ENCODE measurements at places on chromosomes 5 and 9.

GRCh38 chr9:129995409-129996160, 47.4 kb downstream of the FNBP1 start:
- no peak for DNase-seq

GRCh38 chr5:165630261-165630778, 2124.9 kb downstream of the MAT2B start:
- DNase-seq = no peak

DNA sequence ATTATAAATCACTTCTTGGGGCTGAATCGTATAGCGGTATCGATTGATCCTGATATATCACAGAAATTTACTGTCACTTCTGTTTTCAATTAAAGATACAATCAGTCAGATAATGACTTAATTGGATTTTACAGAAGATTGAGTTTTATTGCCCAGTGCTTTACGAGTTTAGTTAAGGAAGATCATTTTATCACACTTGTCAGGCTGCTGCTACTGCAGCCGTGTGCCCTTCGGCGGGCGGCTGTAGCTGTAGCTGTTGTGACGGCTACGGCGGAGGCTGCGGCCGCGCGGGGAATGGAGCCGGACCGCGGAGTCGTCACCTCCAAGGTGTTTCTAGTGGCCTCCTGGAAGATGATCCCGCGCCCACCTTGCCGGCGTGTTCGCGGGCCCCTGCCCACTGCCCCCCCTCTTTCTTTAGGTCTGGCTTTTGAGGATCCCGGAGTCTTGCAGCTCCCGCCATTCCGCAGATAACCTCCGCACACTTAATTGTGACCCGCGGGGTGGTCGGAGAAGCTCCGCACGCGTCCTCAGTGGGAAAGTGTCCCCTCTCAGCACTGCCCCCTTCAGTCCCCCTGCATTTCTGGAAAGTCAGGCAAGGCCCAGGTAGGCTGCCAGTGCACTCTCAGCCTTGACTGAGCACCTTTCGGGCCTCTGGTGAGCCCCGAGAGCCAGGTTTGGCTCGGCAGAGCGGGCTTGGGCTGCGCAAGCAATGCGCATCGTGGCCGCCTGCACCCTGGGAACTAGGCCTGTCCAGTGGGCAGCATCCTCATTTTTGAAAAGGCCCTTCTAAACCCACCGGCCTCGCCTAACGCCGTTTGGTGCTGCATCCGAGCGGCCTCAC, 6.9 kb upstream of the DMRT3 start:
- no peak for DNase-seq

DNA sequence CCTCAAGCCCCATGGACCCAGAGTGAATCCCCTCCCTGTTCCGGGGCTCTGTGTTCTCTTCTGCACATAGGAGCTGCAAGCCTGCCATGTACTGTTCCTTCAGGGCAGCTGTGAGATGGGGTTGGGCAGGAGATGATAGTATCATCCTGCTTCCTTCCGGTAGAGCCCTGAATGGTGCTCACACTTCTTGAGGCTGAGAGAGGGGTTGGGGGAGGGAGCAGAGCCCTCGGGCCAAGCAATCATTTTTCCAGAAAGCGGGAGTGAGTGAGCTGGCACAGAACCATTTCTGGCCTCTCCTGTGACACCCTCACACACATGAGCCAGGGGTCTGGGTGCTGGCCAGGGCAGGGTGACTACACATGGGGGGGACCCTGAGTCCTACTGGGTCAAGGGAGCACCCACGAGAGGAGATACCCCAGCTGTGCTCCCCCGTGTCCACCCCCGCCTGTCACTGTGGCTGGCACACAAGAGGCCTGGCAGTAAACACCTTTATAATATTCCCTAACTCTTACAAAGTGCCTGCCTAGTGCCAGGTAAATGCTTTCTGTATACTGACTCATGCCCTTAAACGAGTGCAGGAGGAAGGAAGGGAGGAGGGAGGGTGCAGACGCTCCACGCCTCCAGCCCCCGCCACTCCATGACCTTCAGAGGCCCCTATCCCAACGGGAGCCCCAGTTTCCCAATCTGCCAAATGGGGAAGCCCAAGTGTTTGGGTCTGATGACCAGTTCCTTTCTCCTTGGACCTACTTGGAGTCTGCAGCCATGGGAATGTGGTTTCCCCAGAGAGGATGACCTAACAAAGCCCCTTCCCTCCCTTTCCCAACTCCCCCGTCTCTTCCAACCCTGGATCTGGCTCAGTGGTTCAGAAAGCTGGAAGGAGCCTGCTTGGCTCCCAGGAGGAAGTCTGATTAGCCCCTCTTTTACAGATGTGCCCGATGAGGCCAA, 15.5 kb downstream of the AKNA start:
- no peak for DNase-seq

DNA sequence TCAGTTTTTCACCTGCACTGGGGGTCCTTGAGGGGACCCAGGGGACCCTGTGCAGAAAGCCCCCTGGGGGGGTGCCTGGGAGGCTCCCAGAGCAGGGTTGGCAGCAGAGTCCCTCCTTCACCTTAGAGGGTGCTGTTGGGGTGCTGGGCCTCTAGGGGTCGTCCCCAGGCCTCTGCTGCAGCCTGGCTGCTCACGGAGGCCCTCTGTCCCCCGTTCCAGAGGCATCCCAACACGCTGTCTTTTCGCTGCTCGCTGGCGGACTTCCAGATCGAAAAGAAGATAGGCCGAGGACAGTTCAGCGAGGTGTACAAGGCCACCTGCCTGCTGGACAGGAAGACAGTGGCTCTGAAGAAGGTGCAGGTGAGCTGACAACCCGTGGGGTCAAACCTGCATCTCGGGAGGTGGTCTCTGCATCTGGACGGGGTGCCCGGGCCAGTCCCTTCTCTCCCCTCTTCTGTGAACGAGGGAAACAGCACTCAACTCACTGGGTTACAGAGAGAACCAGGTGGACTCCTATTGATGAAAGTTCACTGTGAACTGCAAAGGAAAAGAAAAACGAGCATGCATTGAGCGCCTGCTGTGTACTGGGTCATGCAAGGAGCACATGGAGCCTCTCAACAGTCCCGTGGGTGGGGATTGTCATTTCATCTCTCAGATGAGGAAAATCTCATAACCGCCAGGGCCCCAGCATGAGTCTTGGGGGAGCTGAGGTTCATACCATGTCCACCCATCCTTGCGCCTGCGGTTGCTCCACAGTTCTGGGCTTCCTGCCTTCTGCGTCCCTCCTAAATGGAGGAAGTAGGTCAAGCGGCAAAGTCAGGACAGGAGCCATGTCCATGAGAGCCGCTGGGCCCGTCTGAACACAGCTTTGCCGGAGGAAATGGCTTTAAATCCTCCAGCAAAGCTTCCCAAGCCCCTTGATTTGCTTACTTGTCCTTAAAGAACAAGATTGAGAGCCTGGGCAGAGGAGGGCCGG, 54.8 kb downstream of the NEK6 start:
- DNase-seq = no peak

DNA sequence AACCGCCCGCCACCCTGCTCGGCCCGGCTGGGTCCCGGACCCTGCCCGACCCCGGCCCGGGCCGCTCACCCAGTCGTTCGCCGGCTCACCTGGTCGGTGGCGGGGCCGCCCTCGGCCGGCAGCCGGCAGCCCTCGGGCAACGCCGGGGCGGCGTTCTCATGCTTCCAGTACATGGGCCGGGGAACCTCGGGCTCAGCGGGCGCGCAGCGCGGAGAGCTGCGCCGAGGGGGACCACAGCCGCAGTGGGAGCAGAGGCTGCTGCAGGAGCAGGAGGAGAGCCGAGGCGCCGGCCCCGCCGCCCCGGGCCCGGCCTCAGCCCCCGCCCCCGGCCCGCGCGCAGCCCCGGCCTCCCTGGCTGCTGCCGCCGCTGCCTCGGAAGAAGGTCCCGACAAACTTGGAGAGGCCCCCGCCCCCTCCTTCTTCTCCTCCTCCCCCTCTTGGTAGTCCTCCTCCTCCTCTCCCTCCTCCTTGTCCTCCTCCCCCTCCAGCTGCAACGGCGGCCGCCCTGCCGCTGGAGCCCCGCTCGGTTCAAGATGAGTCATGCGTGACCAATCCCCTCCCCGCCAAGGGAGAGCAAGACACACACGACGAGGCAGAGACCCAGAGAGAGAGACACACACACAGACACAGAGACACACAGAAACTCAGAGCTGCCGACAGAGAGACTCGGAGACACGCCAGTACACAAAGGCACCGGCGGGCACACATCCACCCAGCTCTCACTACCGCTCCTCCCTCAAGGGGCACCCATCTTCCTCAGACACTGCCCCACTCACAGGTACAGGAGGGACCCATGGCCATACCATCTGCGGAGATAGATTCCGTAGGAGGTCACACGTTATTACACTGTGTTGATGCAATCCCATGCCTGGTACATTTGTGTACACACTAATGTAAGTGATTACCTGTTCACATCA, at the start of gene LHX6:
TSS of gene LHX6 (minus strand) at position 390 of the 917 bp plus-strand sequence. CDS start at position 173, 217 bp downstream.
- peak; percentile 12 for DNase-seq

- DNase-seq = no peak
These were observed 174.5 kb downstream of the DOCK8 start for GRCh38 chr9:389159-389558.

DNA sequence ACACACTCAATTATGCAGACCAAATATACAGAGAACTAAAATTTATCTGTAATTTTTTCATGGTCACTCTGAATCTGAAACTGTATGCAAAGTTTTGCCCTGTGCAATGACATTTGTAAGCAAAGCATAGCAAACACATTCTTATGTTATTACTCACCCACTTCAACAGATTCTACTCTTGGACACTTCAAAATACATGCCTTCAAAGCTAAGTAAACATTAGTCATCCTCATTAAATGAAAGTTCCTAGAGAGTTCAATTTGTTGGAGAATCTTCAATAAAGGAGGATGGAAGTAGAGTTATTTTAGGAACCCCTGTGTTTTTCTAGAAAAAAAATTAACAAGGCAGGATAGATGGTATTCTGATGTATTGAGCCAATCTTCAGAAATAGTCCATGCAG, 639.7 kb upstream of the C9orf72 start:
- no peak for DNase-seq

DNA sequence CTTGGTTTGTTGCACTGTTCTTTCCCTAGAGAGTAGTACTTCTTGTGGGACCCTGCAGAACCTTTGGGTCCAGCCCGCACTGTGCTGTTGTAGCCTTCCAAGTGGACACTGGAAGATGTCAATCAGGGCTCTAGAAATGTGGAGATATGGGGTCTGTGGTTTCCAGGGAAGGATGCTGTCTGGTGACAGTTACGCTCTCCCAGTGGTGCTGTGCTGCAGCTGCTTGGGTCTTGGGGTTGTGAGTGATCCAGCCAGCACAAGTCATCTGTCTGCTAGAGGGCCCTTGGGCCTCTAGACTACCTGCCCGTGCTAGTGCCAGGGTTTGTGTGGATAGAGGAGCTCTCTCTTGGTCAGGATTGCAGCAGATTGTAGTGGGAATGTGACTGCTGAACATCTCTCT, 484.5 kb downstream of the DMAC1 start:
- DNase-seq = no peak

DNA sequence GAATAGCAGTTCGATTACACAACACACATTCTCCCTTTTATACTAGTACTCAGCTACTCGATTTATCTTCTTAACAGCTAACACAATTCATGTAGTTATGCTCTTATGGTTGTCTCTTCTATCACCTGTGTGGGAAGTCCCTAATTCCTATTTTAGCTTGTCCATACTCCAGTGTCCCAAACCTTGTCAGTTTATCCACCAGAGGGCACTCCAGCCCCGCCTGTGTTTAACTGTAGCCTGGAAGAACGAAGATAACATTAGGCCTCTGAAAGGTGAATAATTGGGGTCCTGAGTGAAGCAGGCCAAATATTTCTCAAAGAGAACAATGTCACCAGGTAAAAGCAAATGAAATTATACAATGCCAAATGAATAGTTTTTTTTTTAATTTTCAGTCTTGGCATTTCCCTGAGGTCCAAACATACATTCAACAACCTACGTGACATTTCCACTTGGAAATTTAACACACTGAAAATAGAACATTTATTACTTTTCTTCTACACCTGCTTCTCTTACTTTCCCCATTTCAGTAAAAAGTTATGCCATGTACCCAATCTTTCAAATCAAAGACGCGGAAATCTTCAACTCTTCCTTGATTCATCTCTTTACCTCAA, 560.7 kb downstream of the HTR1A start:
- DNase-seq = peak; percentile 20

DNA sequence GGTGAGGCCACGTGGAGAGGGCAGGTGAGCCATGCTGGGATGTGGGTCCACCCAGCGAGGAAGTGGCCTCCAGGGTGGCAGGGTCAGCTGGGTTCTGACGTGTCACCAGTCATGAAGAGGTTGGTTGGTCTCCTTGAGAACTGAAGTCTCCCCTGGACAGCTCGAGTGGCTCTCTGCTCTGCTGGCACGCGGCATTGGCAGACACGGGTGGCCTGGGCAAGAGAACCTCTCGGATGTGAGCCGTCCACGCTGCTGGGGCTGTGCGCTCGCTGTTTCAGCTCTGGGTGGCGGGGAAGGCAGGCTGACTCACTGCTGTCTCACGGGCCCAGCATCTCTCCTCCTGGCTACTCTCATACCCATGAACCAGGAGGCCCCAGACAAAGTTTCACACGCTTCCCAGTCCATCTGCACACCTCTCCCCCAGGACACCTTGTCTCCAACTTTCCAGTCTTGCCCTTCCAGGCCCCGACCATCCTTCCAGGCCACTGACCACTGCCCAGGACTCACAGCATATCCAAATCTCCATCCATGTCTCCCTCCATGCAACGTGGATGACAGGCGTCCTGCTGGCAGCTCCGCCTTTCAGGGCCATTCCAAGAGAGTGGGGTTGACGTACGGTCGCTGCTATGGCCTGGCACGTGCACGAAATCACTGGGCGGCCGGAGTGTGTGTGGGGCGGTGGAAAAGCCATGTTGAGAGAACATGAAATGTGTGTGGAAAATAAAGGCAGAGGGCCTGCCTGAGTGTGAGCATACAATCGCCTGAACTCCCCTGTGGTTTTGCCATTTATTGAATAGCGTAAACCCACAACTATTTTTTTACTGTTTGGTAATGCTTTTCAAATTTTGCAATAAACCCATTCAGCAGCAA, 145.0 kb upstream of the COL5A1 start:
- DNase-seq = no peak

- no peak for DNase-seq
These were observed 546.3 kb downstream of the CTNND2 start for GRCh38 chr5:11357928-11358327.

DNA sequence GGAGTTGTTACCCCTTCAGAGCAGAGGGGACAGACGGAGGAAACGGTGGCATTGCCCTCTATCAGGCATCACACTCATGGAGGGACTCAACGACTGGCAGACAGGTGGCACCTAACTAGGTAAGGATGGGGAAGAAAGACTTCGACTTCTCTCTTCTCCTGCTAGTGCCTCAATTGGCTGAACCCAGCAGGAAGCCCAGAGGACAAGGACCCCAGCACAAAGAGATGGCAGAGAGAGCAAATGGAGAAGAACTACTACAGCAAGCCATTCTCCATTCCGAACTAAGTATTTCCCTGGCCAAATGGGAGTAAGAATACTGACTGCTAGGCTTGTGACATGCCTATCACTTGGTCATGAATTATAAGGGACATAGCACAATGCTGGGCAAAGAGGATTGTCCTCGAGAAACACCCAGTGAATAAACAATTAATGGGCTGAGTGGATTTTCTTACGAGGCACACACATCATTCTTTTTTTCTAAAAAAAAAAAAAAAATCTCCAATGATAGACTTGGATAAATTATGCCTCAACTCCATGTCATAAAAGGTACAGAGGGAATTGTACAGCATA, 35.3 kb upstream of the CPEB4 start:
- no peak for DNase-seq

- DNase-seq = no peak
These were observed 830 bp downstream of the TRAF1 start for GRCh38 chr9:120925535-120926396.
